Glutamatergic neuron (in vitro differentiated cells): ENCODE measurements at places on chromosomes 7 and 10. TPM values are rescaled to one million over a fixed set of nuclear protein-coding genes. Genes with fewer than 3 reads are reported as not detected.

DNA sequence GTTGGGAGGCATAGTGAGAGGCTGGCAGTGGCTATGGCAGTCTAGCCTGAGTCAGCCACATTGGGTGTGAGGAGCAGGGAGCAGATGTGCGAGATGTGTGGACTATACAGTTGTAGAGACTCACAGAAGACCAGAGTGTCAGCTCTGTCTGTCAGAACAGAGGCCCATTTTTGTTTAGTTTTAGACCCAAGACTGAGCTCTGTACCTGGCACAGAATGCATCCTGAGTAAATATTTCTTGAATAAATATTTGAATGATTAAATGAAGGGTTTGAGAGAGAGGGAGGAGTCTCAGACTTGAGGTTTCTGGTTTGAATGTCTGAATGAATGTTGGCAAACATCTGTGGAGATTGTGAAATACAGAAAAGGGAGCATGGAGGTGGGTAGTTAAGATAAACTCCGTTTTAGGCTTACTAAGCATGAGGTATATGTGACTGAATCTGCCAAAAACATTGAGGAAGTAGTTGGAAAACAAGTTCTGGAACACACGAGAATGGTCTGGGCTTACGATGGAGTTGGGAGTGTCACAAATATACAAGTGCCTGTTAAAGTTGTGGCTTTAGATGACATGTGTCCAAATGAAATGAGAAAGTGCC lies 3.6 kb downstream of the SEC23IP start:
- DNase-seq = no peak

GRCh38 chr7:91826377-91826776 lies 54.1 kb downstream of the MTERF1 start:
- DNase-seq = no peak

The ZNF804B gene
- 0.10 TPM for total RNA-seq

GRCh38 chr10:28873540-28873939 lies 196.2 kb downstream of the BAMBI start:
- no peak for DNase-seq

The TMEM213 gene
- not detected for total RNA-seq

The PTPRN2 gene
- total RNA-seq = 49.0 TPM

DNA sequence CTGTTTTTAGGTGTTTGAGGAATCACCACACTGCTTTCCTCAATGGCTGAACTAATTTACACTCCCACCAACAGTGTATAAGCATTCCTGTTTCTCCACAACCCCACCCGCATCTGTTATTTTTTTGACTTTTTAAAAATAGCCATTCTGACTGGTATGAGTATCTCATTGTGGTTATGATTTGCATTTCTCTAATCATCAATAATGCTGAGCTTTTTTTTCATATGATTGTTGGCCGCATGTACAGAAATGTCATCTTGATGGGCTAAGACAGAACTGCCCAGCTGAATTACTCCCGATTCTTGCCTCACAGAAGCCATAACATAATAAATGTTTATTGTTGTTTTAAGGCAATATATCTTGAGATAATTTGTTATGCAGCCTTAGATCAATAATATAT lies 93.1 kb upstream of the DKK1 start:
- no peak for DNase-seq

DNA sequence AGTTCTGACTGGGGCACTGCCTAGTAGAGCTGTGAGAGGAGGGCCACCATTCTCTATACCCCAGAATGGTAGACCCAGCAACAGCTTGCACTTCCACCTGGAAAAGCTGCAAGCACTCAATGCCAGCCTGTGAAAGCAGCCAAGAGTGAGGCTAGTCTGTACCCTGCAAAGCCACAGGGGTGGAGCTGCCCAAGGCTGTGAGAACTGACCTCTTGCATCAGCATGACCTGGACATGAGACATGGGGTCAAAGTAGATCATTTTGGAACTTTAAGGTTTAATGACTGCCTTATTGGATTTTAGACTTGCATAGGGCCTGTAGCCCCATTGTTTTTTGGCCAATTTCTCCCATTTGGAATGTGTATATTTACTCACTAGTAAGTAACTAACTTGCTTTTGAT lies 206.3 kb downstream of the TPK1 start:
- DNase-seq = no peak

DNA sequence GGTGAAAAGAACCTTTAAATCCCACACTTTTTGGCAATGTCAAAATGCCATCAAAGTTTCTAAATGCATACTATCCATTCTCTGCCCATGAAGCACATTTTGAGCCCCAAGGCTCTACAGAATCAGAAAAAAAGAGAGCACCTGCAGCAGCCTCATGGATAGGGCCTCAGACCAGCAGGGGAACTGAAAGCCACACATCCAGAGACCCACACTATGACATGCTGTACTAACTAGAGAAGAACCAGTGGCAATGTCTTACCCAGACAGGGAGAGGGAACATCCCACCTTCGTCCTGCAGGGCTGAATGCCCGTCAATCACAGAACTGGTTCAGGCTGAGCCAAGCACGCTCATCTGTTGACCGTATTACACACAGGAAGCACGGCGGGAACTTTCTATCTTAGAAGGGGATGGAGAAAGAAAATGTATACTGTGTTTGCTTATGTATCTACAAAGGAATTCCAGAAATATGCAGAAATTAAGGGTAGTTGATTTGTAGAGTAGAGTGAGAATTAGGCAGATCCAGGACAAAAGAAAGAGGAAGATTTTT lies 237.2 kb downstream of the GLI3 start:
- DNase-seq = no peak

- DNase-seq = no peak
Observed at GRCh38 chr7:128030263-128030653, 979 bp downstream of the LRRC4 start.

The PGAM2 gene
- 13.3 TPM for total RNA-seq

DNA sequence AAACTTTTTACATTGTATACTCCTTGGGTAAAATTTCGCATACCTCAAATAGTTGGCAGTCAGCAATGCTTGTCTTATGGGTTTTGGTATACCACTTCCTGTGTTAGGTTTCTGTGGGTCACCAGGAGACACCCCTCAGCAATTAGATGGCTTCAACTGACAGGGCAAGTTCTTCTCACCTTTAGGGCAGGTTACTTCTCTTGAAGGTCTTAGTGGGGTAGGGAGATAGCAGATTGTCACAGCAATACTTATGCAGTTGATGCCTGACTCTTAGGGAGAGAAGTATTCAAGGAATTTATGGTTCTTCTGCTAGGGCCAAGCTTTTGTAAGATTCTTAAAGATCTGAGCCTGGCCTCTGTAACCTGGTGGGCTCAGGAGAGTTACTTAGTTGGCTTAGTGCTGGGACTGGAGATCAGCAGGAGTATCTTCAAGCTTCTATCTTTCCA lies 42.9 kb downstream of the MKLN1 start:
- DNase-seq = no peak

DNA sequence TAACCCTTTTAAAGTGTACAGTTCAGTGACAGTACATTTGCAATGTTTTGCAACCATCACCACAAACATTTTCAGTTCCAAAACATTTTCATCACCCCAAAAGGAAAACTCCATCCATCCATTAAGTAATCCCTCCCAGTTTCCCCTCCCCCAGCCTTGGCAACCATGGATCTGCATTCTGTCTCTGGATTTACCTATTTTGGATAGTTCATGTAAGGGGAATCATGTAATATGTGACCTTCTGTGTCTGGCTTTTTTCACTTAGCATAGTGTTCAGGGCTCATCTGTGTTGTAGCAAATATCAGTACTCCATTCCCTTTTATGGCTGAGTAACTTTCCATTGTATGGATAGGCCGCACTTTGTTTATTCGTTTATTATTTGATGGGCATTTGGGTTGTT lies 13.0 kb downstream of the PALD1 start:
- DNase-seq = no peak

The TMEM229A gene
- total RNA-seq = not detected

DNA sequence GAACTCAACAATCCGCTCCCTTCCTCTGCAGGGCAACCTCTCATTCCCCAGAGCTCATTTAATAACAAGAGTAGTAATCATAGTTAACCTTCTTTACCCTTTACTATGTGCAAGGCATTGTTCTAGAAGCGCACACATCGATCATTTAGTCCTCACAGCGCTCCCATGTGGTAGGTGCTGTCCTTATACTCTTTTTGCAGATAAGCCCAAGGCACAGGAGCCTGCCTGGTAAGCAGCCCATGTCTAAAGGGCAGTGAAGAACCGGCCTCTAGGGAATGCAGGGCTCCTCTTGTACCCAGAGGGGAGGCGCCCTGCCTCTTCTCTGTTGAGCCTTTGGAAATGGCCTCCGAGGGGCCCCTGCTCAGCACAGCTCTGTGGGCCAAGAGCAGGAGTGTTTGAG lies 14.3 kb downstream of the CHST3 start:
- DNase-seq = no peak

The ELOVL3 gene
- total RNA-seq = not detected

GRCh38 chr10:71131508-71132088 lies 80.8 kb upstream of the UNC5B start:
- DNase-seq = no peak

DNA sequence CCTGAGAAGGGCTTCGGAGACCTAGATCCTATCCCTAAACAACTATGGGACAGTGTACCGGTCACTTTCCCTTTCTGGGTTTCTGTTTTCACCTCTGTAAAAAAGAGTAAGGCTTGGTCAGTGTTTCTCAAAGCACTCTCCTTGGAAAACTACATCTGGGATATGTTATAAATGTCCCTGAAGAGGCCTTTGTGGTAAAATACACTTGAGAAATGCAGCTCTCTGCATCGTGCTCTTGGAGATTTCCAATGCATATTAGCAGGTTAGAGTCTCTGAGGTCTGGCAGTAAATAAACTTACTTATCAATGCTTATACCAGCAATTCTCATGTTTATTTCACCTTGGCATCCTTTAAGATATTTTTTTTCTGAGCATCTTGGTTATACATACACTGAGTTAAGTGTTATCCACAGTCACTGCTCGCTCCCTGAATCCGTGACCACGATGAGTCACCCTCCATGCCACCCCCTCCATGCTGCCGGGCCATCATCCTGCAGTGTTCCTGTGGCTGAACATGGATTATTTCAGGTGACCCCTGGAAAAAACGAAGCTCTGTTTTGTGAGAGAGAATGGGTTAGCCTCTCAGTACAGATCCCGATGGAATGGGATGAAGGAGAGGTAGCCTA lies 3.3 kb upstream of the TBXAS1 start:
- no peak for DNase-seq

DNA sequence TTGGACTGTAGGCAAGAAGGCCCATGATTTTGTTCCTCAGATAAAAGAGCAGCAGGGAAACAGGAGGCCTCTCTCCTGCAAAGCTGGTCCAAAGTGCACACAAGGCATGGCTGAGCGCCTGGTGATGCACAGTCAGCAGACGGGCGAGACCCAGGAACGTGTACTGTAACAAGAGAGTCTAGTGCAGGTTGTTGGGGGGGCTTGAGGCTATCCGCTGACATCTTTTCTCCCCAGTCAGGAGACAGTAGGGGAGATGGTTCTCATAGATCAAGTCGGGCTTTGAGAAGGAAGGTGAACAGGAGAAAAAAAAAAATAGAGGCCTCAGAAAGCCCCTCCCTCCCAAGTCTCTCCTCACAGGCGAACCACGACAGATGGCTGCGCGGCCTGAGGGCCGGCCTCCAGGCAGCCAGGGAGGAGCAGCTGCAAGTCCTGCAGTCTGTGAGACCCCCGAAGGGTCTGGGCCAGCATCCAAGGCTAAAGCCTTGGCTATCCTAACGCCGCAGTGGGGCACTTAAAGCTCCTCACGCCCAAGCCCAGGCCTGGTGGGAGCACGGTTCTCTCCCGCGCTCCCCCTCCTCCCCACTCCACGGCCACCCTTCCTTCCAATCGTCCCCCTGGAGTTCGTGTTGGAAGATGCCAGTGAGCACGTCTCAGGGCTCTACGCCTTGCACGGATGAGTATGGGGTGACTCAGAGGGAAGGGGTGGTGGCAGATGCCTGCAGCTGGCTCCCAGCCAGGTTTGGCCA lies 68.3 kb downstream of the PRKAG2 start:
- peak; percentile 77 for DNase-seq

- DNase-seq = no peak
Observed at GRCh38 chr7:94451187-94451586, 56.5 kb downstream of the COL1A2 start.

GRCh38 chr10:21721000-21721665 lies 187.1 kb downstream of the MLLT10 start:
- DNase-seq = no peak

DNA sequence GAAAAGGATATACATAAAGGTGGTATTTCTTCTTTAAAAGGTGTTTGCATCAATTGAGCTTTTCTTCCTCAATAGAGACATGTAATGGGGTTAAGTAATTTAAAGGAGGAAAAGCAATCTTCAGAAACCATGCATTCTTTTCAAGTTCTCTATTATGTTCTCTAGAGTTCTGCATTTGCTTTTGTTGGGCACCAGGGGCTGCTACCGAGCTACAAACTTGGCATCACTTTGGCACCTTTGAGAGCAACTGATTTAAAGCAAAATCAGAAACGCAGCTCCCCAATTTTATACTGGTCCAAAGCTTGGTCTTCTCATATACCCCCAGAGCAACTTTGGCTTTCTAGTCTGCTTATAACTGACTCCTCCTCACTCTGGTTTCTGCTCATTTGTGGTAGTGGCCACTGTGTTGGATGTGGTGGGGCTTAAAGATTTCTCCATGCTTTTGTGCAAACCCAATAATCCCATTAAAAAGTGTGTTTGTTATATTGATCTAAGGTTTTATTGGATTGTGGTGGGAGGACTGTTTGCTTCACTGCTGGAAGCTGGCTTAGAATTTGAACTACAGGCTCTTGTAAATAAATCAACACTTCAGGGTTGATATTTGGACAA lies 712.1 kb downstream of the PHTF2 start:
- peak; percentile 47 for DNase-seq

- DNase-seq = no peak
Observed at GRCh38 chr10:93293999-93294398, 188.1 kb downstream of the MYOF start.

The MMP21 gene
- not detected for total RNA-seq

DNA sequence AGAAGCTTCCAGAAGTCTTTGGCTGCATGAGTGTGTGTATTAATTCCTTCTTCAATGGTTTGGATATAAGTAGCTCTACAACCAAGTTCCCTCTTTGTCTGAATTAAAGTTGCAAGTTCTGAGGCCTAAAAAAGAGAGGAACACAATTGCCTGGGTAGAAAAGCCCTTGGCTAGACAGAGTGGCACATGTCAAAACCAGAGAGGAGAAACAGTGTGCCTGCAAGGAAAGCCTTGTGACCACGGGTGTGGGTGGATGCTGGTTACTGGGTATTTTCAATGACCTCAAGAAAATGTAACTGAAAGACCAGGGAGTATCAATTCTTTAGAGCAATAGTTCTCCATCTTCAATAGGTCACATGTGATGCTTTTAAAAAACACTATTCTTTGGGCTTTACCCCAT lies 148.3 kb downstream of the SVIL start:
- DNase-seq = no peak

The KCND2 gene
- 1.2 TPM for total RNA-seq

- DNase-seq = no peak
Observed at GRCh38 chr7:21345361-21345760, 82.5 kb upstream of the SP4 start.

GRCh38 chr10:104897696-104898095 lies 256.6 kb downstream of the SORCS3 start:
- DNase-seq = no peak
